ENCODE measurements at places on chromosomes 6 and 20.

DNA sequence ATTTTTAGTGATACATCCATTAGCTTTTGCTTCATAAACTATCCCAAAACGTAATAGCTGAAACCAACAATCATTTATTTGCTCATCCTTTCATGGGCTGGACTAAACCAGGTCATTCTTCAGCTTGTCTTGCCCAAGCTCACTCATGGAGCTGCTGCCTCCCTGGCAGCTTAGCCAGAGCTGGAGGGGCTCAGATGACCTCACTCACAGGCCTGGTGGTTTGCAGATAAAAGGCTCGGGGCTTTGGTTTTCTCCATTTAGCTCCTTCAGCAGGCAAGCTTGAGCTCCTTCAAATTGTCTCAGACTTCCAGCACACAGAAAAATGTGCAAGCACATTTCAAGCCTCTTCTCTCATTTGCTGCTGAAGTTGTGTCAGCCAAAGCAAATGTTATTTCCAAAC is 139.1 kb downstream of the BTBD3 start:
- DNase-seq, result no peak

GRCh38 chr6:30543821-30544220 is 12.5 kb downstream of the GNL1 start:
- no peak for DNase-seq

DNA sequence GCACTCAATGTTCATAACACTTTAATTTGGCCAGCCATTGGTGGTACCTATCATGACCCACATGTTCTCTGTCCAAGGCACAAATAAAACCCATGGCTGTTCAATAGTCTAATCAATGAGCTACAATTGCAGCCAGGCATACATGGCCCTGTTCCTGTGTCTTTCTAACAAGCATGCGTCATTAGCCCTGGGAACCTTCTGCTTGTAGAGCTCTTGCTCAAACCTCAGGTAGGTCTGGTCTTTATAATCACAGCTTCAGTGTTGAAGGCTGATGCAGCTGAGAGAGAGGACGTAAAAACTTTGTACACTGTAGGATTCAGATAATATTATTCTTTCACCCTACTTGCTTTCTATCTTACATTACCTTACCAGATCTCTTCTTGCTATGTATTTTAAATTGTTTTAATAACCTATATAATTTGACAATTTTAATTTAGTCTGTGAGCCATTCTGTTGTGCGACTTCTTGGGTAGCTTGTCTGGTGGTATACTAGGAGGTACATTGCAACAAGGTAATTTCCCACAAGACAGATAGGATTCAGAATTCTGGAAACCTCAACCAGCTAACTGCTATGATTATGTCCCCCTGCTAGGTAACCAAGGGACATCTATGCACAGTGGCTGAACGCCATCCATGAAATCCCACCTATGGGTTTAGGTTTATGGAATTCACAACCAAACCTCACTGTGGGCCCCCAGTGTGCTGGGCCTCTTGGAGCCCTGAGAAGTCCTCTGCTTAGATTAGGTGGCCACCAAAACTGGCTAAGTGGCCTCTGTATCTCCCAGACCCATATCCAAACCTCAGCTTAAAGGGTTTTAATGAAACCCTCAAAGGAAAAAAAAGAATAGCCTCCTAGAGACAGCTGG is 55.4 kb upstream of the RIPOR2 start:
- no peak for DNase-seq

- no peak for DNase-seq
Observed at GRCh38 chr20:9574181-9574580, 59.8 kb downstream of the LAMP5 start.

- DNase-seq, result no peak
Observed at GRCh38 chr20:35144694-35145093, 2.4 kb downstream of the EDEM2 start.

DNA sequence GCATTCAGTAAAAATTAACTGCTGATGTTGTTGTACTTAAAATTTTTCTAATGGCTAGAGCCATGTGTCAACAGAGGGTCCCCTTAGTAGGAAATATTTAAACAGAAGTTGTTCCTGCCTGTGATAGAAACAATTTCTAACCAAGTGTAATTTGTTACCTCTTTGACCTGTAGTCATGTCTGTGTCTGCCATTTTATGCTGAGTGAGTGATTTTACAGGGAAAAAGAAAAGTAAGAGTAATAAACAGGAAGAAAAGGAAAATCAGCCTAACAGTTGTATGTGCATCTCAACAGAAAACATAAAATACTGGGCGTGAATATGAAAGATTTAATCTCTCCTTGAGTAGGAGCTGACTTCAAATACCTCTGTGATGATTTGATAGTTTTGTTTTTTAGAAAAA is 172.0 kb downstream of the FARS2 start:
- DNase-seq, result no peak

DNA sequence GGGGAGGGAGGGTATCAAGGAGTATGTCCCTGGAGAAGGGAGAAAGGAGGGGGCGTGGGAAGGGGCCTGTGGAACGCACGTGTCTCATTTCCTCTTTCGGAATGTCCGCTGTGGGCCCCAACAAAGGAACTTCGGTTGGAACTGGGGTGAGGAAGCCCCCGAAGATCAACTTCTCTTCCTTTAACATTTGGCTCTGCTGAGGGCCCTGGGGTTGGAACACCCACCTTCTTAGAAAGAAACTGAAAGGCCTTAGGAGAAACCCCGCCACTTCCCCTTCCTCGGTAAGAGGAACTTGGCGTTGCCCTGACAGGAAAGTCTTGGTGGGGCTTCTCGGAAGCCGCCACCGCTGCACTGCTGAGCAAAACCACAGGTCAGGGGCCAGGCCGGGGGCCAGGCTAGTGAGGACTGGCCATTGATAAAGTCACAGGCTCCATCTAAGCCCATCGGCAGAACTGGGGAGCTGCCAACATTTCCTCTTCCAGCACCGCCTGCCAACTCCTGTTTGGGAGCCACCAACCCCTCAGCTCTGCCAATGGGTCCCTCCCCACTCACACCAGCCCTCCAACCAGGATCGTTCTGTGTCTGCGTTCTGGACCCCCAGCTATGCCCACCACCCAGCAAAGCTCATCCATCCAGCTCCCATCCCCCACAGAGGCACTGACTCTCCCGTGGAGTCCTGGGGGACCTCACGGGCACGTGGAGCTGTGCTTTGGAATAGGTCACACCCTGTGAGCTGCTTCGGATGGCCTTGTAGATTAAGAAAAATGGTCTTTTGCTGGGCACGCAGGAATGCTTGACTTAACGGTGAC is 44.8 kb downstream of the FGD2 start:
- peak; percentile 55 for DNase-seq

GRCh38 chr6:151009576-151009975 is 144.1 kb downstream of the MTHFD1L start:
- no peak for DNase-seq

- no peak for DNase-seq
Observed at GRCh38 chr20:46368902-46369268, 37.5 kb downstream of the ELMO2 start.

GRCh38 chr20:31517373-31517772 is 3.1 kb downstream of the HM13 start:
- DNase-seq, result no peak

Data from activated CD8-positive, alpha-beta memory T cell treated with anti-CD3 and anti-CD28 coated beads, Interleukin-2, amount 50 U/mL, for 4 hours (primary cell).